WTC11 (cell line): ENCODE measurements at places on chromosomes 4 and X. TPM values are rescaled to one million over a fixed set of nuclear protein-coding genes. Genes with fewer than 3 reads are reported as not detected.

GRCh38 chr4:108141213-108141950 lies 27.4 kb downstream of the LEF1 start:
- no peak for DNase-seq
- no peak overlapping the region for H3K27ac ChIP-seq
- peaks cover 33% of the 10 kb centered on the region for H3K27me3 ChIP-seq
- H3K4me3 ChIP-seq: no peak overlapping the region

- no peak overlapping the region for H3K27ac ChIP-seq
- H3K4me3 ChIP-seq: no peak overlapping the region
- H3K4me1 ChIP-seq: peaks cover 3% of the 10 kb centered on the region
- no peaks in the 10 kb centered on the region for H3K36me3 ChIP-seq
- DNase-seq: no peak
Measured at GRCh38 chr4:100302061-100303026, 112.1 kb upstream of the DDIT4L start.

DNA sequence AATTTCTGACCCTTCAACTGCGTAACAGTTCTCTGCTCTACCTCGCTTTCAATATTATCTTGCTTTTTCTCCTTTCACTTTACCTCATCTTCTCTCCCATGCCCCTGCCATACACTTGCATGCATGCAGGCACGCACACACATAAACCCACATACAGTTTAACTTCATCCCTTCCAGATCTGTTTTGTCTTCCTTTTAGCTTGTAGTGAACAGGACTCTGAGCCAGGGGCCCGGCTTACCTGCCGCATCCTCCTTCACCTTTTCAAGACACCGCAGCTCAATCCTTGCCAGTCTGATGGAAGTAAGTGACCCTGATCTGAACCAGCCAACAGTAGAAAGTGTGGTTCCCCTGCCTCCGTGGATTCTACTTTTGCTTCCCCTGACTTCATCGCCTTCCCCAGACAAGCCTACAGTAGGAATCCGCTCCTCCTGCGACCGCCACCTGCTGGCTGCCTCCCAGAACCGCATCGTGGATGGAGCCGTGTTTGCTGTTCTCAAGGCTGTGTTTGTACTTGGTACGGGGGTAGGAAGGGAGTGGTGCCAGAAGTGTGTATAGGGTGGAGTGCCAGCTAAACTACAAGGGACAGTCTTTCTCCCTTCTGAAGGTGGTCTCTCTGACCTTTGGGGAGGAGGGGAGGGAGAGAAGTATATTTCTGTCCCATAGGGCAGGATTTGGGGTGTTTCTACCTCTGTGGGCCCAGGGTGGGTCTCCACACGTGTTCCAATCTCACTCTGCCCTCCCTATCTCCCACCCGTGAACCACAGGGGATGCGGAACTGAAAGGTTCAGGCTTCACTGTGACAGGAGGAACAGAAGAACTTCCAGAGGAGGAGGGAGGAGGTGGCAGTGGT lies 10.7 kb downstream of the MED12 start:
- peaks cover 9% of the 10 kb centered on the region for H3K4me1 ChIP-seq
- no peaks in the 10 kb centered on the region for H3K27me3 ChIP-seq
- H3K4me3 ChIP-seq: no peak overlapping the region
- peaks cover 72% of the 10 kb centered on the region for H3K36me3 ChIP-seq

- H3K36me3 ChIP-seq: no peaks in the 10 kb centered on the region
- H3K27ac ChIP-seq: no peak within 1 kb of the TSS; the same call in 1 of the 2 replicates
Measured at GRCh38 chrX:83508006-83508405, at the start of gene POU3F4. POU3F4 (plus strand) TSS chrX:83508290; CDS start chrX:83508325, 35 bp downstream.

GRCh38 chr4:142645475-142646108 lies 200.5 kb downstream of the INPP4B start:
- H3K27me3 ChIP-seq: no peaks in the 10 kb centered on the region
- no peak for DNase-seq
- H3K36me3 ChIP-seq: peaks cover 30% of the 10 kb centered on the region
- no peak overlapping the region for H3K27ac ChIP-seq

DNA sequence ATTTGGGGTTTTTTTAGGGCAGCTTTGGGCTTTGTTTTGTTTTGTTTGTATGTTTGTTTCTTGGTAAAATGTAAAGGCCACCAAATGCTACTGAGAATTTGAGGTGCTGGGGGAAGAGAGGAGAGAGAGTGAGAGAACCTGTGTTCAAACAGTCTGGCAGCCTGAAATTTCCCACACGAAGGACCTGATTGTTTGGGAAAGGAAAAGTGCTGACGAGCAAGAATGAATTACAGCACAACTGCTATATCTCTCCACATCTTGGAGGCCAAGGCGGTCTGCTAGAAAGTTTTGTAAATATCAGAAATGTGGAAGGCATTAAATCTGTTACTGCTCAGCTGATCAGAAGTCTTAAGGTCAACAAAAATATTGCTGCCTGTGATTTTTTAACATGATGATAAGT lies 170.5 kb downstream of the PALLD start:
- no peak overlapping the region for H3K27ac ChIP-seq
- H3K4me1 ChIP-seq: peaks cover 21% of the 10 kb centered on the region
- H3K36me3 ChIP-seq: no peaks in the 10 kb centered on the region
- H3K4me3 ChIP-seq: no peak overlapping the region
- no peaks in the 10 kb centered on the region for H3K27me3 ChIP-seq

Gene SH2D1A
- total RNA-seq: 0.24 TPM in 1 of 3 replicates, not detected in the others

DNA sequence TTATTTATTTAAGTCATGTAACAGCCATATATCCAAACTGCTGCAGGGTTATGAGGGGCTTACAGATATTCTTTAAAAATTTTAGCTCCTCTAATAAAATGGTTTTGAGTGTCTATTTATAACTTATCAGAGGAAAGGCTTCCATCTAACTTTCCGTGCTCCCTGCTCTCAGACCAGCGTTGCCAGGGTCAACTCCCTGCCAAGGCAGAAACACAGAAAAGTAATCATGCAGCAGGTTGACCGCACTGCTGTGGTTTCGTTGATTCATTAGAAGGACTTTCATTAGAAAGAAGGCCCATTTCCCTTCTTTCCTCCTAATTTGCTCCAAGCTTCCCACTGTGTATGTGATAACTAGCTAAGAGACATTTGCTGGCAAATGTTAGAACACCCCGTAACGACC lies 33.9 kb downstream of the BCLAF3 start:
- H3K4me1 ChIP-seq: peaks cover 6% of the 10 kb centered on the region
- no peak for DNase-seq
- H3K4me3 ChIP-seq: no peak overlapping the region
- H3K27me3 ChIP-seq: no peaks in the 10 kb centered on the region
- H3K27ac ChIP-seq: no peak overlapping the region
